ENCODE measurements at places on chromosomes 11 and 22.
A peak's percentile ranks its signal among the peaks of the same experiment; 100 is the strongest.

DNA sequence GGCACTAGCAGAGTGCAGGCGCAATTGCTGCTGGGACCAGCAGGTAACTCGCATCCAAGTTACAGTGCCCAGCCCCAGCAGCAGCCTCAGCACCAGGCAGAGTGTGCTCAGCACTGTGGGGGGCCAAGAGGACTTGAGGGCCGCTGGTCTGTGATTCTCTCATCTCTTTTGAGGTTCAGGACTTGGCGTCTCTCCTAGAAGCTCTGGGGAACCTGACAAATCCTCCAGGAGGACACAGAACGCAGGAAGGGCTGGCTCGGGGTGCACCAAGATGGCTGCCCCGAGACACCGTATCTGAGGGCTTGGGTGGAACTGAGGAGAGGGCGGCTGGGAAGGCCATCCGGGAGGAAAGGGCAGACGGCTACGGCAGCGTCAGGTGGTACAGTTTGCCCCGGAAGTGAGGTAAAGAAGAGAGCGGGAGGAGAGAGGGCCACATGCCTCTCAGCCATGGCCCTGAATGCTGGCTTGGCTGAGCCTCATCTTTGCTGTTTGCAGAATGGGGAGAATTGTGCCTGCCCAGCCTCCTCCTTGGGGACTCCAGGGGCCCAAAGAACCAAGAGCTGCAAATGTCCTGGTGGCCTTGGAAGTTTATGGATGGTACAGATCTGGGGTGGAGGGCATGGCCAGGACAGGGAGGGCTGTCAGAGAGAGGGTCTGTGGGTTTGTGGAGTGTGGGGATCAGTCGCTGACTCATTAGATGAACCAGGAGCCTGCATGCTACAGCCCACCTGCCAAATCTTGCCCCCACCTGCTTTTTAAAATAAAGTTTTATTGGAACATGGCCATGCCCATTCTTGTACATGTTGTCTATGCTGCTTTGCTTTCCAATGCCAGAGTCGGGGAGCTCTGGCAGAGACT is 78.0 kb downstream of the MYEOV start:
- DNase-seq, result no peak

DNA sequence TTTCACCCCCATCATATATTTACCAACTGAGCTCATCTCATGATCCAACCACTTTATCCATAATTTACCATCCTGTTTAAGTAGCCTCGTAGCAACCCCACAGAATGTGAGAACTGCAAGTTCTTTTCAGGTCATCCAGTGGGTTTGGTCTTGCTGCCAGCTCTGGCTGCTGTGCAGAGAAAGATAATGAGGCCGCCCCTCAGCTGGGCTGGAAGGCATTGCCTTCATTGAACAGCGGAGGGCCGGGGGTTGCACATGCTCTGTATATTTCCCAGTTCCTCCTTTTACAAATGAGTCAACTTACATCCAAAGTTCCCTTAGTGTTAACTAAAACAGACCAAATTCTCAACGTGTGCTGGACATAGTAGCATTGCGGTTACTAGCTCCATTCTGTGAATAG is 96.7 kb downstream of the SYN3 start:
- DNase-seq, result no peak

GRCh38 chr22:45407793-45408192 is 5.6 kb downstream of the SMC1B start:
- no peak for DNase-seq

DNA sequence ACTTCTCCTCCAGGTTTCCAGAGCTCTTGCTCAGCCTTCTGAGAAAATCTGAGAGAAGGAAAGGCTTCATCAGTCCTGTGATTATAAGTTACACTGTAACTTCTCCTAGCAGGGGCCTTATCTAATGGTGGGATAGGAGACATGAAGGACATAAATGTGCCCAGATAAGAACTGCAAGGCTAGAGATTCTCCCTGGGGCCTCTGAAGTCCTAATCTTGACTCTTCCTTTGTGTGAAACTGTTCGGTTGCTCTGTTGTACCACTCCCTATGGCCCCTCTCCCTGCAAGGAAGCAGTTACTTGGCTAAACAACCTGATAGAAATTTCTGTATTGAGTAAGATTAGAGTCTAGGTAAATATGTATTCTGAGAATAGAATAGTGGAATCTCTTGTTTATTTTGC is 780.9 kb downstream of the ETS1 start:
- no peak for DNase-seq

GRCh38 chr11:64677441-64678023 is 45.5 kb downstream of the NRXN2 start:
- no peak for DNase-seq

- DNase-seq, result no peak
Measured at GRCh38 chr11:95134491-95134890, 44.8 kb downstream of the ENDOD1 start.

DNA sequence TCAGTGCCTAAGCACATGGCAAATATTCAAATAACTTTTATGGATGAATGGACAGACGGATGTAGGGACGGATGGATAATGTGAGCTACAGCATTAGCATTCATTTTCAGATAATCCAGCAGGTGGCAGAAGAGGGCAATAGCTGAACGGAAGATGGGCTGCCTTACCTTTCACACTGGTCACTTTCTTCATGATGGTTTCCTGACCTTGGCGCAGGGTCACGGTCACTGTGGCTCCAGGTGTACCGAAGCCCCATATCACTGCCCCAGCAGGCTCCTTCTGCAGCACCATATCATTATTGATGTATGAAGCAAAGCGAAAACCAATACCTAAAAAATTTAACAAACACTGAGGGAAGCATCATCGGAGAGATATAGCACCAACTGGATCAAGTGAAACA is 4.3 kb downstream of the SIAE start:
- DNase-seq, result peak; percentile 63

GRCh38 chr22:43385770-43386641 is 25.8 kb upstream of the MPPED1 start:
- DNase-seq, result peak; percentile 65

DNA sequence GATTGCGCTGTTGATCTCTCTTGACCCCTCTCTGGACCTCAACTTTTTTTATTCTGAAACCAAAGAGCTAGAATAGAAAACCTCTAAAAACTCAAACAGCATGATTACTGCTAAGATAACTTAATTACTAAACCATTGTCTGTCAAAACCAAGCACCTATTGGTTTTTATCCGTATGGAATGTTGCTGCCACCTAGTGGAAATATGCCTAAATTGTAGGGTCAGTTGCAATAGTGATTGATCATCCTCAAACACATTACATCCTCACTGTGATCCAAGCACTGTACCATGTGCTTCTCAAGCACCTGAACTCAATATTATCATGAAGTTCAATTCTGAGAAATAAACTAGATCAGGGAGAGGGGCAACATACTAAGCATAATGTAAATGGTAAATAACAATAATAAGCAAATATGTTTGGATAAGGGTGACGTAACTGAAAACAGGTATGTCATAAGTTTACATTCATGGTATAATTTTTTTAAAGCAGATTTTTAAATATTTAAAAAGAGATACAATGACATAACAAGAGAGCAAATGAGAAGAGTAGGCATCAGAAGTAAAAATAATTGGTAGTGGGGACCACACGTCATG is 3.8 kb upstream of the OR5A2 start:
- DNase-seq, result peak; percentile 46

DNA sequence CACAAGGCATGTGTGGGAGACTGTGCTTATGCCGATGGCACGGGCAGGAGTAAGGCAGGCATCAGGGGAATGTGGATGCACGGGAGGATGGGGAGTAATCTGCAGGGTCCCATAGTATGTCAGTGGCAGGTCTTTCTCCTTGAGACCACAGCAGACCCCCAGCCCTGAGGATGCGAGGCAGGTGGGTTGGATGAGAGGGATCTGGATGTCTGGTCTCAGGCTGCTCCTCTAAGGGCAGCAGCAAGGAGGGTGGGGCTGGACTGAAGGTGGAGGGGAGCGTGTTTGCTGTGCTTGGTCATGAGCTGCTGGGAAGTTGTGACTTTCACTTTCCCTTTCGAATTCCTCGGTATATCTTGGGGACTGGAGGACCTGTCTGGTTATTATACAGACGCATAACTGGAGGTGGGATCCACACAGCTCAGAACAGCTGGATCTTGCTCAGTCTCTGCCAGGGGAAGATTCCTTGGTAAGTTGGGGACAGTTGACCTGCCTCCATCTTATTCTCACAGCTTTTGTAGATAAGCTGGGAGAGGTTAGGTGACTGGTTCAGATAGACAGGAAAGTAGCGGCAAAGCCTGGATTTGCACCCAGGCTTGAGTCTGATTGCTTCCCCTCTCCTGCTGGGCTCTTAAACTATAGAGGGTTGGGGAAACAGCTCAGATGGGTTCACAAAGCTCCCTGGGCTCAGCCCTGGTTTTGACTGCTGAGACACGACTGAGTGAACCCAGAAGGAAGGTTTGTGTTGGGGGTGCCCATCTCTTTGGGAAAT is at the start of gene APOL1:
Gene APOL1, plus strand, starts transcription at position 380 of the 769 bp plus-strand sequence. CDS start 1,823 bp downstream, outside the sequence.
- peak; percentile 45 for DNase-seq

- DNase-seq, result peak; percentile 4
Measured at GRCh38 chr11:94794287-94795168, 26.4 kb downstream of the AMOTL1 start.

GRCh38 chr11:14618060-14618459 is 25.5 kb upstream of the PDE3B start:
- DNase-seq, result no peak

- DNase-seq, result no peak
Measured at GRCh38 chr22:30833322-30833721, 135.3 kb downstream of the MORC2 start.

- DNase-seq, result peak; percentile 59
Measured at GRCh38 chr11:14308114-14308896, 50.7 kb downstream of the RRAS2 start.

DNA sequence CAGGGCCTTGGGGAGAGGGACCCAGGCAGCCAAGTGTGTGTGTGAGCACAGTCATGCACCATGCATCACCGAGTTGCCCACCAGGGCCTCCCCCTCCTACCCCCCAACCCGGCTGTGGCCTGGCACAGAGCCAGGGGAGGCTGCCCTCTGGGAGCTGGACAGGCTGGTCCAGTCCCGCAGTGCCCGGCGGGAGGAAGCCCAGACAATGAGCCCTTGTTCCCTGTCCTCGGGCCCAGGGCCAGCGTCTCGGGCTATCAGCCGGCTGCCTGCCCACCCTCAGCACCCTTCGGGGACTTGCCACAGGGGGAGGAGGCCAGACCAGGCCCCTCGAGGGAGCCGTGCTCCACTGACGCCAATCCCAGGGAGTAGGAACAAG is 4.5 kb downstream of the LRRC75B start:
- DNase-seq, result no peak

- DNase-seq, result no peak
Measured at GRCh38 chr11:119717839-119718534, 11.0 kb downstream of the NECTIN1 start.

- DNase-seq, result no peak
Measured at GRCh38 chr11:61713906-61714305, 33.7 kb downstream of the DAGLA start.

GRCh38 chr11:128496249-128496648 is 91.1 kb downstream of the ETS1 start:
- no peak for DNase-seq

- DNase-seq, result no peak
Measured at GRCh38 chr11:44654596-44654995, 72.2 kb upstream of the TSPAN18 start.

All from SW480 (cell line).